ENCODE measurements at places on chromosomes 6 and 20.
A peak's percentile ranks its signal among the peaks of the same experiment; 100 is the strongest.

GRCh38 chr20:63961664-63962425 is 5.6 kb upstream of the UCKL1 start:
- DNase-seq, result no peak

- no peak for DNase-seq
These were observed 10.7 kb downstream of the PPIL1 start for GRCh38 chr6:36863670-36864540.

GRCh38 chr20:8143474-8143873 is 11.4 kb downstream of the PLCB1 start:
- no peak for DNase-seq

GRCh38 chr6:100833972-100834574 is 47.1 kb downstream of the ASCC3 start:
- no peak for DNase-seq

DNA sequence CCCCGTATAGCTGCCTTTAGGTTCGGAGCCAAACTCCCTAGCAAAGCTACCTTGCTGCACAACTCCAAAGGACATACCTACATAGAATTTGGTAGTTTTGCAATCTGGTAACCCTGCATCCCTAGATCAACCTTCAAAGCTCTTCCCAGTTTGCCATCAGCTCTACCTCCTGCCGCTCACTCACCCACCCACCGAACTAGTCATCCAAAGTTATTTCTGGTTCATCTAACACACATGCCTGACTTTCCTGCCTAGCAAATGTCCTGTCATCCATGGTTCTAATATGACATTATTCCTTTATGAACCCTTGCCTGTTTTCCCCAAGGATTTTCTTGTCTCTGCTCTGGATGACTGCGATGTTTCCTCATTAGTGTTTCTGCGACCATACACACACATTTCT is 21.6 kb downstream of the SPAG4 start:
- no peak for DNase-seq

- DNase-seq, result no peak
These were observed 896.6 kb upstream of the MANEA start for GRCh38 chr6:94680669-94681212.

DNA sequence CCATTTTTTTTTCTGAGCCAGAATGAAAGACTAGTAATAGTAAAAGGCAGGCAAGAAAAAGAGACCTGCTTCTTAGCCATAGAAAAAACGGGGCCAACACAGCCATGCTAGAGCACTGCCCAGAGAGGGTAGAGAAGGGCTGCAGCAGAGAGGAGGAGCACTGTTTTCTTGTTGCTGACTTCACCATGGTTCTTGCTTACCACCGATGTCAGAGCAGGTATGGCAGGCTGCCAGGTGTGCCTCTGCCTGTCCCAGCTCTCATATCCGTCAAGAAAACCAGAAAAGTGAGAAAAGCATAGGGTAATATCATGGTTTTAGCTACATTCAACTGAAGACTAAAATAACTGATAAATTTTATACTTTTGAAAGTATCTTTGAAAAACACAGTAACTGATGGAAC is 60.7 kb downstream of the DTNBP1 start:
- DNase-seq, result no peak

DNA sequence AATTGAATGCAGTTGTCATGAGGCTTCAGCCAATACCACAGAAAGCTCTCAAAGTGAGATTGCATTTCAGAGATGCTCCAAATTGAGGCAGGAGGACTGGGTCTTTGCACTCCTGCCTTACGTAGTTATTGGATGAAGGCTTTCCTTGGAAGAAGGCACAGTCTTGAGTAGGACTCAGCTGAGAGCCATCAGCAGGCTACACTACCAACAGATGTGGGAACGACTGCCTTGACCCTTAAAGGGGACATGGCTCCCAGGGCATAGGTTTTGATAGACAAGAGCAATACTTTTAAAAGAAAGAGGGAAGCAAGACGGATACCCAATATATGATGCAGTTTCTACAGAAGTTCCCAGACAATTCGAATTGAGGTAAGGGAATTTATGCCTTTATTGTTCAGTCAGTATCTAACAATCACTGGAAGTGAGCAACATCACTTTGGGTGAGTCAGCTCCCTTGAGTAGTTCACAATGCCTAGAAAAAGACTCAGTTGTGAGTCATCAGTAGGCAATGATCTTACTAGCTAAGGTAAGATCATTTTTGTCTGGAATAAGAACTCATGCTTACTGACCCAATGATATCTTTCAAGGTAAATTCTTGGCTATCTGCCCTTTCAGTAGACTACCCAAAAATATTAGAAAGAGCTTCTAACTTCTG is 390.8 kb downstream of the GJA1 start:
- DNase-seq, result no peak

- no peak for DNase-seq
These were observed 40.6 kb downstream of the LYRM2 start for GRCh38 chr6:89597988-89598387.

DNA sequence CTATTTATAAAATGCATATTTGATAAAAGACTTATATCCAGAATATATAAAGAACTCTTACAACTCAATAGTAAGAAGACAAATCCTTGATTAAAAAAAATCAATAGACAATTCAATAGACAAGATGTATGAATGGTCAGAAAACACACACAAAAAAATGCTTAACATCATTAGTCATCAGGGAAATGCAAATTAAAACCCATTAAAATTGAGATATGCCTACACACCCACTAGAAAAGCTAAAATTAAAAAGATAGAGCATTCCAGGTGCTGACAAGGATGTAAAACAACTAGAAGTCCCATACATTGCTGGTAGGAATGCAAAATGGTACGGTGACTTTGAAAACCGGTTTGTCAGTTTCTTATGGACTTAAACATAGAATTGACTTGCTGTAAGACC is 127.1 kb downstream of the TFAP2B start:
- DNase-seq, result no peak

DNA sequence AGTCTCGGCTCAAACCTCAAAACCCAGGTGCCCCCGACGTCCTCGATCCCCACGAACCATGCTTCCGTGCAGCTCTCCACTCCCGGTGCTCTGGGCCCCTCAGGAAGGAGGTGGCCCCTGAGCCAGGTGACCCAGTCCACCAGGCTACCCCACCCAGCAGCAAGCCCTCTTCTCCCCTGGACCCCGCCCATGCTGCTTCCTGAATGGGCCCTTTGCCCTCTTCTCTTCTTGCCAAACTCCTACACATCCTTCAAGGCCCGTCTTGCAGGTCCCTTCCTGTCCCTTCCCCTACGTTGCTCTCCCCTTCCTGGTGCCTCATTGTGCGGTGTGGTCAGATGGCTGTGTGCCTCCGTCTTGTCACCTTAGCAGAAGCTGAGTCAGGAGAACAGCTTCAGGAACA is 3.4 kb upstream of the GATA5 start:
- no peak for DNase-seq

DNA sequence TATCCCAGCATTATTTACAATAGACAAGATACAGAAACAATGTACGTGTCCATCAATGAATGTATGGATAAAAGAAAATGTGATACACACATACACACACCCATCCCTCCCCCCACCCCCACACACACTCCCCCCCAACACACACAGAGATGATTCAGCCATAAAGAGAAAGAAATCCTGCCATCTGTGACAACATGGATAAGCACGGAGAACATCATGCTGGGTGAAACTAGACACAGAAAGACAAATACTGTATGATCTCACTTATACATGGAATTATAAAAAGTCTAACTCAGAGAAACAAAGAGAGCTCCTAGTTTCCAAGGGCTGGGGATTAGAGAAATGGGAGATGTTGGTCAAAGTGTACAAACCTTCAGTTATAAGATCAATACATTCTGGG is 104.8 kb upstream of the LY86 start:
- no peak for DNase-seq

- no peak for DNase-seq
These were observed 1.1 kb upstream of the TAF8 start for GRCh38 chr6:42049116-42049809.

GRCh38 chr6:77373955-77374354 is 89.3 kb downstream of the HTR1B start:
- no peak for DNase-seq

DNA sequence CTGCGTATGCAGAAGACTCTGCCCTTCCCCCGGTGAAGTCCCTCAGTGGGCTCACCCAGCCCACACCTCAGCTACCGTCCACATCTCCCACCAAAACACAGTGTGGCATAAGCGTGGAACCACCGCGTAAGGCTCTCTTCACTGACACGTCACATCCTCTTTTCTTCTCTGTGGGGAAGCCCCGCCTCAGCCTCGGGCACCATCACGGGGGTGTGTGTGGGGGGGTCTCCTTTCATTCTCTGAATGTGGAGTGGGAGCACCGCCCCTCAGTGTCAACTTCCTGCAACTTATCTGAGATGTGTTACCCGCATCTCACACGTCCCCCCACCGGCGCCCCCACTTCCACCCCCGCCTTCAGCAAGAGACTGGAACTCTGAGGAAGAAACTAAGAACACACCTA is 388.4 kb upstream of the JARID2 start:
- peak; percentile 64 for DNase-seq

- DNase-seq, result no peak
These were observed 430.1 kb upstream of the JAG1 start for GRCh38 chr20:11103866-11104265.

- no peak for DNase-seq
These were observed 119.1 kb downstream of the PRND start for GRCh38 chr20:4840801-4841200.

GRCh38 chr6:143449082-143449713 is 1.3 kb downstream of the ADAT2 start:
- no peak for DNase-seq

GRCh38 chr6:119312875-119313338 is 36.7 kb downstream of the MAN1A1 start:
- DNase-seq, result peak; percentile 33

DNA sequence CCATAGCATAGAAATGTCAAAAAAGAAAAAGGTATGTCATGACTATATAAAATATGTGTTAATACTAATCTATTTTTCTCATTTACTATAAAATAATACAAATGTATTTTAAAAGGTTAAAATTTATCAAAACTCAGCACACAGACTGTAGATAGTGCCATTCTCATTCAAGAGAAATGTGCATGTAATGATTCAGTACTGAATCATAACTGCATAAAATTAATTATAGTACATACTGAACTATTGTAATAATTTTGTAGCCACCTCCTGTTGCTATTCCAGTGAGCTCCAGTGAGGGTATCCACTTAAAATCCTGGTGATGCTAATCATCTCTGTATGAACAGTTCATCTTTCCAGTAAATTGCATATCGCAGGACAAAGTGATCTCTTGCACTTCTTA is 82.8 kb downstream of the HMGCLL1 start:
- DNase-seq, result no peak

- no peak for DNase-seq
These were observed 146.9 kb downstream of the PDE10A start for GRCh38 chr6:165515963-165516624.

- DNase-seq, result no peak
These were observed 37.1 kb downstream of the BEND6 start for GRCh38 chr6:56992036-56992435.

DNA sequence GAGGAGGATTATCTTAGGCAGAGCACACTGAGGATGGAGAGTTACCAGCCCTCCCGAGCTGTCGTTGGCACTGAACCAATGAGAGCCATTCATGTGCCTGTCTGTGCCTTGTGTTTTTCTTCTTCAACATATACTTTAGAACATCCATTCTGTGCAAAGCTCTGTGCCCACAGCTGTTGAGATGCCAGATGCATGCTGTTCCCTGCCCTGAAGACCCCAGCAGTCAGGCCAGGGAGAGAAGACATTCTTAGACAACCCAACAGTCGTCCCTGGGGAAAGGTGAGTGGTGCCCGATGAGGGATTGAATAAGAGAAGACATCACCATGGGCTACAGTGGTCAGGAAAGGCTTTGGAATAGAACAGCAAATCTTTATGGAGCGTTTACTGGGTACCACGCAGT is 114.1 kb downstream of the NRN1 start:
- no peak for DNase-seq

GRCh38 chr6:44456070-44456965 is 68.8 kb downstream of the CDC5L start:
- peak; percentile 46 for DNase-seq

DNA sequence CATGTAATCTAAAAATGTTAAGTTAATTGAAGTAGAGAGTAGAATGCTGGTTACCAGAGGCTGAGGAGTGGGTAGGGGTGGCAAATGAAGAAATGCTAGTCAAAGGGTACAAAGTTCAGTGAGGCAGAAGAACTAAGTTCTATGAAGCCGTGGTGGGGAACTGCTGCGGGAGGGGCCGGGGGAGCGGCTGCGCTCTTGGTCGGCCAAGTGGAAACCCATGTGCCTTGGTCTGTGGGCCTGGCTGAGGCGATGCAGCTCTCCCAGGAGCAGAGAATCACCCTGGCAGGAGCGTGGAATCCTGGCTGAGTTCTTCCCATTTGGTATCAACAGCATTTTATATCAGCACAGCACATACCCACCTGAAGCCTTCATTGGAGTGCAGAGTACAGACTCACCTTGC is 22.3 kb downstream of the TTLL2 start:
- DNase-seq, result no peak
